Aorta (tissue), 5 donors: ENCODE measurements at places on chromosomes 5 and 9. TPM values are rescaled to one million over a fixed set of nuclear protein-coding genes. Genes with fewer than 3 reads are reported as not detected.

- H3K27me3 ChIP-seq: no peaks in the 10 kb centered on the region
- no peaks in the 10 kb centered on the region for H3K36me3 ChIP-seq
- peaks cover 5% of the 10 kb centered on the region for H3K4me1 ChIP-seq
- peak overlapping the region; percentile 85 for H3K27ac ChIP-seq
- DNase-seq: no peak
Measured at GRCh38 chr5:150616506-150616905, 24.0 kb upstream of the SYNPO start.

DNA sequence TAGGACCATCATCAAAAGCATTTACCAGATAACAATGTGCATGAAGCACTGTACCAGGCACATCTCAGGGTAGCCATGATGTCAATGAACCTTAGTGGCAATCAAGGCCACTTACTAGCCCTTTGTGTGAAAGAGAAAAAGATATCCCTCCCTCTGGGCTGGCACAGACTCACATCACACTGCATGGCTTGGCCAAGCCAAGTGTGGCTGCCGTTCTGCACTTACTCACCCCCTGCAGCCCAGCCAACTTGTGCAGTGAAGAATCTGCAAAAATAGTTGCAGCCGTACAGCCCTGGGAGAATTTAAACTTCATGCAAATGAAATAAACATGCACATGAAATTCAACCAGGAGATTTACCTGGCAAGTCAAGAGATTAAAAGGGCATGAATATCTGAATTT lies 333.5 kb downstream of the DEPDC1B start:
- H3K4me3 ChIP-seq: no peak overlapping the region
- peaks cover 2% of the 10 kb centered on the region for H3K4me1 ChIP-seq
- H3K36me3 ChIP-seq: no peaks in the 10 kb centered on the region
- peak; percentile 62 for DNase-seq

- H3K4me1 ChIP-seq: no peaks in the 10 kb centered on the region
- no peaks in the 10 kb centered on the region for H3K36me3 ChIP-seq
- H3K27me3 ChIP-seq: no peaks in the 10 kb centered on the region
- no peak overlapping the region for H3K4me3 ChIP-seq
- H3K27ac ChIP-seq: no peak overlapping the region
Measured at GRCh38 chr9:15132091-15132490, 174.9 kb downstream of the TTC39B start.

- H3K36me3 ChIP-seq: no peaks in the 10 kb centered on the region
- no peak for DNase-seq
- H3K4me3 ChIP-seq: no peak overlapping the region
- H3K4me1 ChIP-seq: no peaks in the 10 kb centered on the region
Measured at GRCh38 chr5:126780165-126780827, 3.4 kb downstream of the LMNB1 start.

GRCh38 chr9:6941501-6941900 lies 183.7 kb downstream of the KDM4C start:
- no peak overlapping the region for H3K27ac ChIP-seq
- peaks cover 3% of the 10 kb centered on the region for H3K4me1 ChIP-seq
- H3K36me3 ChIP-seq: no peaks in the 10 kb centered on the region

GRCh38 chr5:42811591-42812446 lies at the start of gene SELENOP:
TSS of gene SELENOP (minus strand) at chr5:42811892. CDS start at chr5:42808353, 3,539 bp downstream.
- DNase-seq: peak; percentile 61
- no peak within 1 kb of the TSS for H3K27ac ChIP-seq
- peak within 1 kb of the TSS; percentile 34 for H3K4me3 ChIP-seq

GRCh38 chr9:84736536-84736935 lies 67.0 kb downstream of the NTRK2 start:
- no peaks in the 10 kb centered on the region for H3K4me1 ChIP-seq
- H3K36me3 ChIP-seq: no peaks in the 10 kb centered on the region
- H3K4me3 ChIP-seq: no peak overlapping the region
- H3K27ac ChIP-seq: no peak overlapping the region

- no peaks in the 10 kb centered on the region for H3K27me3 ChIP-seq
- DNase-seq: no peak
- no peaks in the 10 kb centered on the region for H3K36me3 ChIP-seq
- no peak overlapping the region for H3K27ac ChIP-seq
- no peaks in the 10 kb centered on the region for H3K4me1 ChIP-seq
- H3K4me3 ChIP-seq: no peak overlapping the region
Measured at GRCh38 chr5:102654559-102655349, 100.4 kb upstream of the PAM start.

DNA sequence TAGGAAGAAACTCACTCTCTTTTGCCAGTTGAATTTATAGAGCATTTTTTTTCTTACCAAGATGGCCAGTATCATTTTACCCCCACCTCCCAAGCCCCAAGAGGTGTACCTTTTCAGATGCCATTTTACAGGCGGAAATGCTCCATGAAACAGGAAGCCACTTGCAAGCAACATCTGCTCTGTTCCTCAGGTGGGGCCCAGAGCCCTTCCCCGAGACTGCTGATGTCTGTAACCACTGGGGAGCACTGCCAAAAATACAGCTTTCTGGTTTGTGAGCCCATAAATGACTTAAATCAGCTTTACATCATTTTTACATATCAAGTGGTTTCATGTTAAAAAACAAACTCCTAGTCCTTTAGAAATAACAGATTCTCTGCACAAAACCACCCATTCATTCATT lies 42.9 kb upstream of the GARNL3 start:
- H3K4me3 ChIP-seq: no peak overlapping the region
- no peaks in the 10 kb centered on the region for H3K27me3 ChIP-seq
- no peaks in the 10 kb centered on the region for H3K36me3 ChIP-seq
- no peak for DNase-seq
- no peak overlapping the region for H3K27ac ChIP-seq
- H3K4me1 ChIP-seq: no peaks in the 10 kb centered on the region

- H3K36me3 ChIP-seq: no peaks in the 10 kb centered on the region
- H3K27me3 ChIP-seq: no peaks in the 10 kb centered on the region
- no peaks in the 10 kb centered on the region for H3K4me1 ChIP-seq
- H3K27ac ChIP-seq: no peak overlapping the region
Measured at GRCh38 chr9:136787690-136788400, 3.3 kb upstream of the TMEM141 start.

GRCh38 chr9:128022886-128023285 lies 42.1 kb upstream of the EEIG1 start:
- DNase-seq: no peak
- H3K4me1 ChIP-seq: no peaks in the 10 kb centered on the region
- H3K4me3 ChIP-seq: no peak overlapping the region
- no peaks in the 10 kb centered on the region for H3K36me3 ChIP-seq
- no peaks in the 10 kb centered on the region for H3K27me3 ChIP-seq

- H3K4me1 ChIP-seq: no peaks in the 10 kb centered on the region
- H3K36me3 ChIP-seq: no peaks in the 10 kb centered on the region
- no peak overlapping the region for H3K27ac ChIP-seq
Measured at GRCh38 chr9:133277467-133277866, 2.5 kb upstream of the ABO start.

DNA sequence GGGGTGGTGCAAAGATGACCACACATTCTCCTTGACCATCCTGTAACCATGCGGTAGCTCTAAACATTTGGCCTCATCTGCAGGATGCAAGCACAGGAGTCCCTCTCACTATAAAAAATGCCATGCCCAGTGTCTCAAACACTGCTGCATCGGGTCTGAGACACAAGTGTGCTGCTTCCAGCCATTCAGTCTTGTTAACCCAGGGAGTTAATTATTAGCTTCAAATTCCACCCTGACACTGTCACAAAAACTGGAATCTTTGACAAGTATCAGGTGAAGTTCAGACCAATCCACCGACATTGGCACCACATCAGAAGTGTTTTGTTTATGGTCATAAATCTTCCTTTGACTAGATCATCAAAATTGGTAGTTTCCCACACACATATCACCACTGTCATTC lies 119.1 kb upstream of the RASEF start:
- DNase-seq: no peak
- no peak overlapping the region for H3K4me3 ChIP-seq
- H3K27me3 ChIP-seq: no peaks in the 10 kb centered on the region
- no peaks in the 10 kb centered on the region for H3K4me1 ChIP-seq
- H3K27ac ChIP-seq: no peak overlapping the region

- DNase-seq: no peak
- no peak overlapping the region for H3K4me3 ChIP-seq
- peaks cover 2% of the 10 kb centered on the region for H3K36me3 ChIP-seq
- no peak overlapping the region for H3K27ac ChIP-seq
- H3K4me1 ChIP-seq: no peaks in the 10 kb centered on the region
Measured at GRCh38 chr5:57259704-57260103, 85.8 kb downstream of the GPBP1 start.

- no peaks in the 10 kb centered on the region for H3K36me3 ChIP-seq
- no peaks in the 10 kb centered on the region for H3K4me1 ChIP-seq
- no peaks in the 10 kb centered on the region for H3K27me3 ChIP-seq
- no peak for DNase-seq
- no peak overlapping the region for H3K27ac ChIP-seq
Measured at GRCh38 chr9:79312686-79313421, 258.9 kb upstream of the TLE4 start.

The OR2V2 gene
- not detected for polyA plus RNA-seq

The DMRT1 gene
- polyA plus RNA-seq: not detected

The GABRA1 gene
- not detected for polyA plus RNA-seq

The AOPEP gene
- 210 TPM for polyA plus RNA-seq

The QRFP gene
- polyA plus RNA-seq: not detected

The FAM81B gene
- polyA plus RNA-seq: not detected

The IFNA16 gene
- not detected for polyA plus RNA-seq

The CTSV gene
- polyA plus RNA-seq: not detected

The KIF12 gene
- 8.4 TPM for polyA plus RNA-seq

The WHRN gene
- polyA plus RNA-seq: 1.5 TPM
